Daoy (cell line): ENCODE measurements at places on chromosomes 2 and 18.
A peak's percentile ranks its signal among the peaks of the same experiment; 100 is the strongest.

- no peak for DNase-seq
Measured at GRCh38 chr2:234670806-234671205, 173.9 kb upstream of the ARL4C start.

GRCh38 chr2:98488252-98488651 lies 43.6 kb downstream of the INPP4A start:
- no peak for DNase-seq

DNA sequence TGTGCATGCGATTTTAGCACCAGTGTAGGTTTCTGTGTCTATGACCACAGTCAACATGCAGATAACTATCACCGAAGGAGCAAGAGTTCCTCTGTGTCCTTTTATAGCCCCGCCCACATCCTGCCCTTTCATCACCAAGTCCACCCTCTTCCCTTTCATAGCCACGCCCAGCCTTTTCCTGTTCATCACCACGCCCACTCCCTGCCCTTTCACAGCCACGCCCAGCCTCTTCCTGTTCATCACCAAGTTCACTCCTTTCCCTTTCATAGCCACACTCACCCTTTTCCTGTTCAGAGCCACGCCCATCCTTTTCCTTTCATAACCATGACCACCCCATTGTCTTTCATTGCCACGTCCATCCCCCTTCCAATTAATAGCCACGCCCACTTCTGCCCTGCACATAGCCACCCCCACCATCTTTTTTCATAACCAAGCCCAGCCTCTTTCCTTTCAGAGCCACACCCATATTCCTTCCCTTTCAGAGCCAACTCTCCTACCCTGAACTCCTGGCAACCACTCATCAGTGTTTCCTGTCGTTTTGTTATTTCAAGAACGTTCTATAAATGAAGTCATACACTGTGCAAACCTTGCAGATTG lies 273.9 kb downstream of the MYT1L start:
- DNase-seq: peak; percentile 97

GRCh38 chr2:28377984-28378678 lies 14.5 kb upstream of the FOSL2 start:
- no peak for DNase-seq

DNA sequence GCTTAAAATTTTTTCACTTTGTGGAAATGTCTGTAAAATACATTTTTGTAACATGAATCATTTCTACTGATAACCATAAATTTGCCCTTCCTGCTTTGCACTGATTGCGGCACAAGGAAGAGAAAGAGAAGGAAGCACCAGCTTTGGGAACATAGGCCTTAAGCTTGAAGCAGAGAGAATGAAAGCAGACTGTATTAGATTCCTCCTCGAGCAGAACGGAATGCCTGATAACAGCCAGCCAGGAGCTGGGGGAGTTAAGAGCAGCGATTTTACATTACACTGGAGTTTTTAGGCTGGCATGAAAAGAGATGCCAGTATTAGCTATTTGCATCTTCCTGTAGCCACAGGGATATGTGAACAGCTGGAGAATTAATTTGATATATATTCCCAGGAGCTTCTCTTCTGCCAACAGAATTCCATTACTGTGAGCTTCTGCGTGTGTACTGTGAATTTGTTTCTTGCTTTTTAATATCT lies 33.5 kb downstream of the CRIM1 start:
- peak; percentile 58 for DNase-seq

DNA sequence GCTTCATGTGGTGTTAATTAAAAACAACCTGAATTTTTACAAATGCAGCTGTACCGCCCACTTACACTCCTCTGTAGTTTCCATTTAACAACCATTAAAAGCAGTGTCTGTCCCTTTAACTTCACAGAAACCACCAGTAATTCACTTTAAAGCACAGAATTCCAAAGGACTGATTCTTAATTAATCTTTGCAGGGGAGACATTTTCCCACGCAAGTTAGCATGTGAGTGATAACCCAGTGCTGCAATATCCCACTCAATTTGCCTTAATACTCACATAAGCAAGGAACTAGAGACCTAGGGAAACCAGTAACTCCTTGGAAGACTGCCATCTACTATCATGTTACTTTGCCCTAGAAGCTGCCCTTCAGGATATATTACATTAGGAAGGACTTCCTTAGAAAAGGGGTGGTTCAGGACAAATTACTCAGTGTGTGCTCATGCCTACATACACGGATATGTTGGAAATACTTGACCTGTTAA lies 102.3 kb downstream of the OSR1 start:
- DNase-seq: peak; percentile 69

DNA sequence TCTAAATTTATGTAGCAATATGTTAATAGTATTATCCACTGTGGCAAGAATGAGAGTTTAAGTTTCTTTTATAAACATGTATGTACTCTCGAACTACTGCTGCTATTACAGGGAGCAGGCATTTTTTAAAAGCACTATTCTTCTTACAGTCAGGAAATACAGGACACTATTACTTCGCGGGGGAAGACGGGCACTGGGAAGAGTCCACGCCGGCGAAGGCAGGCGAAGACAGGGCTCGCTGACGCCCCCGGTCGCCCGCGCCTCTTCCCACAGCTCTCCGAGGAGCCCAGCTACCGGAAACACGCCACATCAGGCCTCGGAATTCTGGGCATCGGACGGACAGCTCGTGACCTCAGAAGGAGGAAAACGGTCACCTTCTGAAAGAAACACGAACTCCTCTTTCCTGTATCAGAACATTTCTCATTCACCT lies 90.2 kb downstream of the FAM161A start:
- DNase-seq: peak; percentile 88

- DNase-seq: no peak
Measured at GRCh38 chr2:241209271-241209670, 20.8 kb downstream of the ANO7 start.

GRCh38 chr2:89833116-89833779 lies 1141.8 kb downstream of the RPIA start:
- no peak for DNase-seq

- DNase-seq: no peak
Measured at GRCh38 chr2:236612737-236613136, 43.1 kb downstream of the ACKR3 start.

DNA sequence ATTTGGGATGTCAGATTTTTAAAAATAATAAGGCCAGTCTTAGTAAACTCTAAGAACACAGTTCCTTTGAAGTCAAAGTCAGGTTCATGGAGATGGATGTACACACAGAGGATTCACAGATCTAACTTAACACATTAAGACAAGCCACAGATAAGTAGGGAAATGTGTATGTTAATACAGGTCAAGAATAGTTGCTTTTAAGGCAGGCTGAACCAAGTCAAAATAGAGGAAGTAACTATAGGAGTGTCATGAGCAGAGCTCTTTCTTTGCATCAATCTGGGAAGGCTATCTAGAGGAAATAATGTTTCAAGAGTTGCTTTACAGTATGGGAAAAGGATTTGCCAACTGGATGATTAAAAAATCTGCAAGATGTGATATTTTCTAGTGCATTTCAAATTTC lies 128.0 kb upstream of the FBXO11 start:
- DNase-seq: no peak

DNA sequence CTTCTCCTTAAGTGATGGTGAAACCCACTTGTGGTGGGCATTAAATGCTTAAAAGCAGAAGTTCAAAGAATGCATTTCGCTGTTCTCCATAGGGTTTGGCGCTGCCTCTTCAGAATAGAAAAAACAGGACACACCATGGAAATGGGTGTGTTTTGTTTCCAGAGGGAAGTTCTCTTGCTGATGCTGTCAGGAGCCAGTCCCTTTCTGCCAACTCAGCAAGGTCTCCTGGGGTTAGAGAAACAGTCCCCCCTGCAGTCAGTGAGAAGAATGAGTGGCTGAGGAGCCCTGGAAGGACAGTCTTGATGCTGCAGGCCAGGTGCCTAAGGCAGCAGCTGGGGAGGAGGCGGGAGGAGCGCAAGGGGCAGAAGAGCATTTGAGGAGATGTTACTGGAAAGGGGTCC lies 37.8 kb upstream of the ASAP2 start:
- DNase-seq: no peak

DNA sequence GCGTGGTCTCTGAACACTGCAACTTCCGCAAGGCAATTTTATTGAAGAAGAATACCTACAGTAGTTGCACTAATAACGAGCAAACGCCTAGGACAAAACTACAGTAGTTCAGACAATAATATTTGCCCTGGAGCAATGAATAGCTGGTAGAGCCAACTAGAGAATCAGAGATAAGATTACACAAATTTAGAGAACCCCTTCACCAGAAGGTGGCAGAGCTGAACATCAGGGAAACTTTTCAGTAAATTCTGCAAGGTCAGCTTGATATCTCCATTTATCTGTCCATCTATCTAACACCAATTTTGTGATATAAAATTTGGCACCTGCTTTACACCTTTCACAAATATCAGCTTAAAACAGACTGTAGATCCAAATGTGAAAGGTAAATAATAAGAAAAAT lies 43.8 kb downstream of the CDH19 start:
- no peak for DNase-seq

GRCh38 chr2:65737452-65738011 lies 305.1 kb upstream of the SPRED2 start:
- no peak for DNase-seq

DNA sequence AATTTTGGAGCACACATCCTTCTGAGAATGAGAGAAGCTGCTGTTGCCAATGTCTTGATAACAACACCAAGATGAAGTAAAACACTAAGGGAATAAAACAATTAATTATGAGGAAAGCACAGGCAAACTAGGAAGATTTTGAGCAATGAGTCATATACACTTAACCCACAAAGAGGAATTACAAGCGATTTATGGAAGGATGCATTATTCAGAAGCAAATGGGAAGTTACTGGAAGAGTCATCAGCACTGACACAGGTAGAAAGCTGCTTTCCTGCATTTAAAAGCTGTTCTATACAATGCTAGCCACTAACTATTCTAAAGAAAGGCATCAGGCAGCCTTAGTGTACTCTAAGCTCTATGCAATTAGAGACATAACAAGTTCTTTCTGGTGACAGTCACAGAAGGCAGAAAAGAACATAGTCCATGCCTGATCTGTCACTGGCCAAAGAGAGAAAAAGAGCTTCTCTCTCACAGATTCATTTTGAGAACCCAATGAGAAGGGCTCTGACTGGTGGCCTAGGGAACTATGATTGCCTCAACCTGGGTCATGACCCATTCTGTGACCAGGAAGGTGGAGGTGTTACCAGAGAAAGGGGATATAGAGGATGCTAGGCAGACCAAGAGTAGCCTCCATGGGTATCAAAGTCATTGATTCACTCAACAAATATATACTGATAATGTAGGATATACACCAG lies 45.4 kb downstream of the M1AP start:
- peak; percentile 38 for DNase-seq

DNA sequence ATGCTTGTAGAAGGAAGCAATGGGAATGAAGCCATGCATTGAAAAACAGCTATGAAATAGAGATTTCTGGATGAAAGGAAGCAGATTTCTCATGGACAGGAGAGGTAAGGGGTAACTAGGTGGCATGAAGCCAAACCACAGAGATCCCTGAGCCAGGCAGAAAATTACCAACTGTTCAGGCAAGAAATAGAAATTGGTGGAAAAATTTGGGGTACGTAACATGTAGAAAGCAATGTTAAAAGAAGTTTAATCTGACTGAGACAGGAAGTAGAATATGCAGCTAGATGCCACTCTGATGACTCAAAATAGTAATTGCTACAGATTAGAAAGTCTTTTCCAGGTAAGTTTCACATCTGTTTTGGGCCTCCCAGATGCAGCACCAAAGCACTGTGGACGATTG lies 928.5 kb upstream of the CELF4 start:
- no peak for DNase-seq

- DNase-seq: no peak
Measured at GRCh38 chr2:131542438-131543384, 15.0 kb downstream of the CCDC74A start.

- DNase-seq: no peak
Measured at GRCh38 chr2:157890969-157891642, 15.0 kb upstream of the ACVR1 start.

DNA sequence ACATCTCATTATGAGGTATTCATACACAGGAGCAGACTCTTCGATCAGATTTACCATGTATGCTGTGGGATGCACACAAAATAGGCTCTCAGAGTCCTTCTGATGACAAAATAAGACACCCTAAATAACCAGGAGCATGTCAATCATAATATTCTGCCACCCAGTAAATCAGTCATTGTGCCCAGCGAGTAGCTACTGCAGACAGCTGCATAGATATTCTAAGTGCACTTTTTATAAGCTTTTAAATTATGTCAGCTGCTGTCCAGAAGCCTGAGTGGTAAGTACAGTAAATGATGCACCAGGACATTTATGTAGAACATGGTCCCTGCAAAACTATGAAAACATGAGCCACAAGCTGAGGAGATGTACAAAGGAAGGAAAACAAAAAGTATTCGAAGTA lies 102.9 kb downstream of the CCDC141 start:
- DNase-seq: no peak

GRCh38 chr2:45278365-45279078 lies 269.3 kb upstream of the SIX2 start:
- no peak for DNase-seq

- no peak for DNase-seq
Measured at GRCh38 chr18:28013066-28013465, 163.9 kb downstream of the CDH2 start.

- no peak for DNase-seq
Measured at GRCh38 chr2:168611091-168611490, 155.0 kb downstream of the CERS6 start.

DNA sequence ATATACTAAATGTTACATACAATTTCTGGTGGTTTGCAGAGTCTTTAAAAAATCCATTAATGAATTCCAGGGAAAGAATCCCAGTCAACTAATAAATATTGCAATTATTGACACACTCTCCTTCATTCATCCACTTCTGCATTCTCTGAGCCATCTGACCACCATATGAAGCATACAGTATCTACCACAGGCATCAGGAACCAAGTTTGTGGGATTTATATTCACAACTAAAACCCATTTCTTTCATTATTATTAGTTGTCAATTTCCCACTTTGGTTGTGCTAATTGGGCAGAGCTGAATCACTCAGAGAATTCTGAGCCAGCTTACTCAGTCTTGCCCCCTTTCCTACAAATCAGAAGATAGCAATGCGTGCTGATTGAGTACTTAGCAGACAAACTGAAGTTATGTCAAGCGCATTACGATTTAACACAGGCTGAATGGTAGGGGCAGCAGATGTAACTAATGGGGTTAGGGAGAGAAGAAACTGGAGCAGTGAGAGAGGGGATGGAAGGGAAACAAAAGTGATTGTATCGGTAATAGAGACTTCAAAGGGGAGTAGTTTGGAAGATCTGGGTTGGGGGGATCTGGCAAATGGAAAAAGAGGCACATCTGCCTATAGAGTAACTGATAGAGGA lies 52.3 kb downstream of the ZEB2 start:
- no peak for DNase-seq

- DNase-seq: no peak
Measured at GRCh38 chr18:21686282-21687105, 18.1 kb downstream of the ABHD3 start.

DNA sequence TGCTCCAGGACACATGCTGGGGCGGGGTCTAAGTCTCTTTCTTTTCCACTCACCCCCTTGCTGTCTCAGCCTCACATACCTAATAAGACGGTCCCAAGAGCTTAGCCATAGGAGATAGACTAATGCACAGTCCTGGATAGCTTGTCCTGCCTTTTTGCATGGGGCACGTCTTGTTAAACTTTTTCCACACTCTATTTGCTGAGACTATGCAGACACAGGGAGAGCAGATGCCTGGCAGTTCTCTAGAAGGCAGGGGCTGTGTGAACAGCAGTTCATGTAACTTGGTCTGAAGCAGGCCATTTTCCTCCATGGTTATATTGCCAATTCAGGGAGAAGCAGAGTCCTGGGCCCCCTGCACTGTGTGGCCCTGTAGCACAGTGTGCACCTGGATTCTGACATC lies 142.1 kb downstream of the SEPTIN10 start:
- DNase-seq: no peak

- DNase-seq: no peak
Measured at GRCh38 chr2:164847981-164848741, 6.5 kb upstream of the COBLL1 start.
